ENCODE measurements at places on chromosomes 2 and 18.

- DNase-seq, result no peak
Measured at GRCh38 chr2:196403471-196403870, 232.1 kb upstream of the STK17B start.

DNA sequence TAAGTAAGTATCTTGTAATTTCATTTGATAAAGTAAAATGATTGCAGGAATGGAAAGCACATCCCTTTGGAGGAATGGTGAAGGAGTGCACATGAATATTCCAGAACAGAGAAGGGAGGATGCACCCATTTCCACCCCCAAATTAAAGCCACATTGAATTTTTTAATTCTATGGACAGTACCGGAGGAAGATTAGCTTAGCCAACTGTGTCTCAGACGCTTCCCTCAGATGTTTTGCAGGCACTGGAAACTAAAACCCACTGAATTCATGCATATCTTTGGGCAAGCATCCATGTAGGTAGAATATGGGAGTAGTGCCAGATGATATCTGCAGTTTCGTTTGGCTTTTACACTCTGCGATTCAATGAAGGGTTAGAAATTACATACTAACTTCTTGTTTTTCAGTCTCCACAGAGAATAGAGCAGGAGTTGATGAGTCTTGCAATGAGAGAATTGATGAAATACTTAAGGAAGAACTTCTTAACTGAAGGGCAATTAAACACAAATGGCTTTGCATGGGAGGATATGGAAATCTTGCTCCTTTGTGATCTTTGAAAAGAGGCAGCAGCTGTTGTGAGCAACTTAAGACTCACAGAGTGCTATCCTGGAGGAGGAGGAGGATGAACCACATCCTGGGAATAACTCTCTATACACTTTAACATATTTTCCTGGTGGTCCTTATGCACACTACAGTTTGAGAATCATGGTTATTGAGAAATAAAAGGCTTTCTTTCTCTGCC lies 71.7 kb upstream of the MYO3B start:
- DNase-seq, result no peak

- DNase-seq, result no peak
Measured at GRCh38 chr2:200945395-200945729, 18.1 kb downstream of the ORC2 start.

DNA sequence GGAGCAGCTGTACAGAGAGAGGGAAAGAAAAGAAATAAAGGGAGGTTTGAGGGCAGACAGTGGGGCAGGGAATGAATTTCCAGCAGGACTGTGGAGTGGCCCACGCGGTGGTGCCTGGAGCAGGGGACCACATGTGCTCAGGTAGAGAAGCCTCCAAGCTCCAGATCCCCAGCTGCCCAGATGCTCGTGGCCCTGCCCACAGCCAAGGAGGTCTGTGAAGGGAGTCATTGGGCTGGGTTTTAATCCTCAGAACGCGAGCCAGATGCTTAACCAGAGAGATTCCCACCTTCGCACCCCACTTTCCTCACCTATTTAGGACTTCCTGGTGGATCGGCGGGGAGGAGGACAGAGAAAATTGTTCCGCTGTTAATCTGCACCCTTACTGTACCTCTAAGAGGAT lies 369.4 kb downstream of the PARD3B start:
- DNase-seq, result no peak

DNA sequence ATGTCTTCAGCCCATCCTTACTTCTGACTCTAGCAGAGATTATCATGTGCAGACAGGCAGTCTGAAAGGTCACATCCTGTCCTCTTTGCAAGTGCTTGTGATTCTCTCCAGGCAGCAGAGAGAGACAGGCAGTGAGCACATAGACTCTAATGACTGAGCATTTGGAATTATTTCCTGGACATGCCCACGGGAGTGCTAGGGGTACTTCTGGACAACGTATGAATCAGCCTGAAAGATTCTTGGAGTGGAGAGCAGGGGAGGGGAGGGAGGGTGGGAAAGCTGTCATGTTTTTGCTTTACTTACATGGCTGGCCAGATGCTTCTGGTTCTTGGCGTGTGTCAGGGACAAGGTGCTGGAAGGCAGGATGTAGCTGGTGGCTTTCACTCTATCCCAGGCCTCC lies 150.6 kb downstream of the RIF1 start:
- DNase-seq, result no peak

DNA sequence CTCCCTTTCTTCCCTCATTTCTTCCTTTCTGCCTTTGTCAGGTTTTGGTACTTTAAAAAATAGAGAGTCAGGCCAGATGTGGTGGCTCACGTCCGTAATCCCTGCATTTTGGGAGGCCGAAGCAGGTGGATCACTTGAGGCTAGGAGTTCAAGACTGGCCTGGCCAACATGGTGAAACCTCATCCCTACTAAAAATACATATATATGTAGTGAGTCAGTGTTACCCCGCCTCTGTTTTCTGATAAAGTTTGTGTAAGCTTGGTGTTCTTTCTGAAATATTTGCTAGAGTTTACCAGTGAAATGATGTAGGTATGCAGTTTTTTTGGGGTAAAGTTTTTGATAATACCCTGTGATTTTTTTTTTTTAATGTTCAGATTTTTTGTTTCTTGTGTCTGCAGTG lies 58.8 kb downstream of the DGKD start:
- no peak for DNase-seq

All from ovary (tissue), 10 donors.